CD8-positive, alpha-beta memory T cell (primary cell): ENCODE measurements at places on chromosomes 1 and 21. TPM values are rescaled to one million over a fixed set of nuclear protein-coding genes. Genes with fewer than 3 reads are reported as not detected.

GRCh38 chr1:245247801-245248200, 93.0 kb downstream of the KIF26B start:
- no peaks in the 10 kb centered on the region for H3K4me1 ChIP-seq
- no peak overlapping the region for H3K4me3 ChIP-seq
- no peaks in the 10 kb centered on the region for H3K36me3 ChIP-seq

DNA sequence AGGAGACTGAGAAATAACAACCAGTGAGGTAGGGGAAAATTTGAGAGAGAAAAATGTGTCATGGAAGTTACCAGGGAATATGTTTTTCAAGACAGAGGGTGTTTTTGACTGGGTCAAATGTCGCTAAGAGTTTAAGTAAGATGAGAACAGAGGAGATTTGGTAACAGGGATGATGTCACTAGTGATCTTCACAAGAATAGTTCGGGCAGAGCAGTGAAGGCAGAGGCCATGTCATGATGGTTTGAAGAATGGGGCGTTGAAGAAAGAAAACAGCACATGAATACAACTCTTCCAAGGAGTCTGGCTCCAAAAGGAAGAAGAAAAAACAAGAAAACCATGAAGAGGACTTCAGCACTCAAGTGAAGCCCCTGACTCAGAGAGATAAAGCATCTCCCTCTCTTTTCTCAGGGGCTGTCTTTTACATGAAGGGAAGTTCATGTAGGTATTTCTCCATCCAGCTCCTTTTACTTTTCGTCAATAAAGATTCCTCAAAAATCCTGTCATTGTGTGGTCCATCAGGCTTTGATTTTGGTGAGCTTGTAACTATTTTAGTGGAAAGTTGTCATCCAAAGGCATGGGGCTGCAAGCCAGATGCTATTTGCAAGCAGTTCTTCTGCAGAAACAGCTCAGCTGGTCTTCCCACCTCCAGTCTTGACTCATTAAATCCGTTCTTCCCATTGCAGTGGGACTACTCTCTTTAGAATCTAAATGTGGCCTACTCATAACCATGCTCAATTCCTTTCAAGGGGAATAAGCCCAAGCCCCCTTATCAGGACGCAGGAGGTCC, 397.3 kb downstream of the LMX1A start:
- no peaks in the 10 kb centered on the region for H3K27me3 ChIP-seq
- H3K36me3 ChIP-seq = no peaks in the 10 kb centered on the region
- no peak for DNase-seq
- H3K4me3 ChIP-seq = no peak overlapping the region

- H3K36me3 ChIP-seq = no peaks in the 10 kb centered on the region
- peak; percentile 5 for DNase-seq
- H3K27ac ChIP-seq = peak overlapping the region; percentile 75
- H3K4me1 ChIP-seq = peaks cover 44% of the 10 kb centered on the region
- no peaks in the 10 kb centered on the region for H3K27me3 ChIP-seq
Measured at GRCh38 chr1:200409203-200409760, 554 bp downstream of the ZNF281 start.

DNA sequence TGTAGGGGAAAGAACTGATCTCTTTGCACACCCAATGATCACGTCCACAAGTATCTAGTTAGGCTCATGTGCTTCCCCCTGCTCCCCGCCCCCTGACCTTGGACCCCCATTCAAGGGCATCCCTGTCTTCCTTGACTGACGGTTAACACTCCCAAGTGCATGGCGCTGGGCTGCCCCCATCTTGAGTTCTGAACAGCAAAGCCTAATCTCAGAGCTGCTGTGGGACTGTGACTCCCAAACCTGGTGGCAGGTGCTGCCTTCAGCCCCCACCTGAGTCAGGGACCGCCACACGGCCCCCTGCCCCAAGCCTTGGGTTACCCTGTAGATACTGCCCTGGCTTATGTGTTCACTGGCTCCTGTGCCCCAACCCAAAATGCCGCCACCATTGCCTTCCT, 925 bp downstream of the TNNI1 start:
- no peak overlapping the region for H3K27ac ChIP-seq
- DNase-seq = no peak
- no peaks in the 10 kb centered on the region for H3K36me3 ChIP-seq
- no peak overlapping the region for H3K4me3 ChIP-seq
- H3K4me1 ChIP-seq = no peaks in the 10 kb centered on the region
- no peaks in the 10 kb centered on the region for H3K27me3 ChIP-seq

GRCh38 chr1:11676386-11677103, 4.4 kb downstream of the MAD2L2 start:
- no peak overlapping the region for H3K4me3 ChIP-seq
- no peaks in the 10 kb centered on the region for H3K4me1 ChIP-seq
- no peaks in the 10 kb centered on the region for H3K27me3 ChIP-seq

GRCh38 chr21:32794644-32795079, 23.1 kb upstream of the PAXBP1 start:
- DNase-seq = no peak
- no peaks in the 10 kb centered on the region for H3K27me3 ChIP-seq
- H3K27ac ChIP-seq = no peak overlapping the region
- no peaks in the 10 kb centered on the region for H3K36me3 ChIP-seq
- no peak overlapping the region for H3K4me3 ChIP-seq

The NOL9 gene
- total RNA-seq = 55.8 TPM

The FAM72B gene
- total RNA-seq = 15.2 TPM

DNA sequence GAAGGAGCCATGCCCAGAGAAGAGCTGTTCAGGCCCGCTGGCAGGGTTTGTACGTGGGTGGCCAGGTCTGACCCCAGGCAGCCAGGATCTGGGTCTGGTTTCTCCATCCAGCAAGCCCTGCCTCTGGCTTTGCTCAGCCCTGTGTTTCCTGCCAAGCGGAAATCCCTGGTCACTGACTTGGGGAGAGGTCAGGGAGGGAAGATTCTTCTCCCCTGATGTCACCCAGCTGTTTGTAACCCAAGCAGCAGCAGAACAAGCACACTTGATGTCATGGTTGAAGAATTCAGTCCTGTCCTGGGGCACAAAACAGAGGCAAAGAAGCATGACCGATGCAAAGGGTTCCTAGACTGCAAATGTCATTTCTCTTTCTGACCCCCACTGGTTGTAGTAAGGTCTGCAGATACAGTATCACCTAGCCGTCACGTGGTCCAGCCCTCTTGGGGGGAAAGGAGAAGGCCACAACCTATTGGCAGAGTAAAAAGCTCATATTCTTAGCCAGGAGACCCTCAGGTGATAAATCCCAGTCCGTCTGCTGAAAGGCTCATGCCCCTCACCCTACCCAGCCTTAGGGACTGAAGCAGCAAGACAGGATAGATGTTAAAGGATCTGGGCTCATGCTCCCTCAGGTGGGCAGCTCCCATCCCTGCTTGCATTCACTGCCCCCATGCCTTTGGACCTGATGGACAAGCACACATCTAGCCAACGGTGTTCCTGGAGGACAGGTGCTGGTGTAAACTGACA, 120.9 kb downstream of the SYT2 start:
- no peak overlapping the region for H3K4me3 ChIP-seq
- H3K27me3 ChIP-seq = no peaks in the 10 kb centered on the region
- H3K4me1 ChIP-seq = no peaks in the 10 kb centered on the region
- no peak for DNase-seq
- no peaks in the 10 kb centered on the region for H3K36me3 ChIP-seq

- DNase-seq = no peak
- no peak overlapping the region for H3K4me3 ChIP-seq
- no peaks in the 10 kb centered on the region for H3K36me3 ChIP-seq
- peaks cover 11% of the 10 kb centered on the region for H3K4me1 ChIP-seq
Measured at GRCh38 chr1:227928811-227929375, 18.8 kb downstream of the WNT9A start.

- no peak overlapping the region for H3K27ac ChIP-seq
- no peaks in the 10 kb centered on the region for H3K36me3 ChIP-seq
- no peak overlapping the region for H3K4me3 ChIP-seq
- H3K27me3 ChIP-seq = peaks cover 10% of the 10 kb centered on the region
Measured at GRCh38 chr1:205339197-205339702, 17.5 kb downstream of the KLHDC8A start.

The HES2 gene
- total RNA-seq = 0.35 TPM

The KLHDC8A gene
- total RNA-seq = not detected

The KCNJ9 gene
- total RNA-seq = not detected

The GPA33 gene
- 0.97 TPM for total RNA-seq

GRCh38 chr21:37554661-37555379, 188.2 kb downstream of the DYRK1A start:
- no peak overlapping the region for H3K4me3 ChIP-seq
- no peak for DNase-seq
- no peak overlapping the region for H3K27ac ChIP-seq
- no peaks in the 10 kb centered on the region for H3K36me3 ChIP-seq
- no peaks in the 10 kb centered on the region for H3K27me3 ChIP-seq

The KRTAP23-1 gene
- total RNA-seq = not detected

The IFI6 gene
- total RNA-seq = 10.7 TPM

The GPR137B gene
- total RNA-seq = 8.3 TPM

GRCh38 chr1:47782414-47783166, 214.6 kb downstream of the TRABD2B start:
- H3K36me3 ChIP-seq = no peaks in the 10 kb centered on the region
- H3K4me1 ChIP-seq = no peaks in the 10 kb centered on the region
- H3K27ac ChIP-seq = no peak overlapping the region
- DNase-seq = no peak
- H3K27me3 ChIP-seq = no peaks in the 10 kb centered on the region
- H3K4me3 ChIP-seq = no peak overlapping the region

DNA sequence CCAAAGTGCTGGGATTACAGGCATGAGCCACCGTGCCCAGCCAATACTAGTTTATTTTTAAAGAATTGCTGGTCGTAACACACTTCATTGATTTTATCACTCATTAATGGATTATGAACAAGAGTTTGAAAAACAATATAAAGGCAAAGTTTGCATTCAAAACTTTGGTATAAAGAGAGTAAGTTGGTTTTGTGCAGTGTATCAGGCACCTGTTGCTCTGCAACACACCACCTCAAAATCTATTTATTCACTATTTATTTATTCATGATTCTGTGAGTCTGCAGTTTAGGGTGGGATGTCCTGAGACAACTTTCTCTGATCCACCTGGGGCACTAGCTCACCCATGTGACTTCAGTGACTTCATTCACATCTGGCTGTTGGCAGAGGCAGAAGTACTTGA, 10.2 kb upstream of the METTL18 start:
- H3K36me3 ChIP-seq = no peaks in the 10 kb centered on the region
- no peak overlapping the region for H3K4me3 ChIP-seq
- DNase-seq = no peak
- H3K27ac ChIP-seq = no peak overlapping the region
- H3K4me1 ChIP-seq = no peaks in the 10 kb centered on the region

The ADAM30 gene
- not detected for total RNA-seq

DNA sequence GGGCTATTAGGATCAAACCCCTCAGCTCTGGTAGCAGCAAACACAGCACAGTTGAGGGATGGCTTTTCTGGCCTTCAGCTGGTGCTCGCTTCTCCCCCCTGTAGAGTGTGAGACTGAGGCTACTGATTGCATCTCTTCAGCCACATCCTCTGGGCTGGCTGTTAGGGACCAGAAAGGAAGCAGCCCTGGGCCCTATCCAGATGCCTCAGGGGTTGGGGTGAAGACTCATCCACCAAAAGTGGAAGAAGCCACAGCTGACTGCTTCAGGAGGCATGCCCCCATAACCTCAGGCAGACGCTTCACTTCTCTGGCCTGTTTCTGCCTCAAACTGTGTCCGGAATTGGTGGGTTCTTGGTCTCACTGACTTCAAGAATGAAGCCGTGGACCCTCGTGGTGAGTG, 6.2 kb upstream of the TMEM200B start:
- H3K4me3 ChIP-seq = no peak overlapping the region
- no peak for DNase-seq
- H3K27me3 ChIP-seq = no peaks in the 10 kb centered on the region
- no peaks in the 10 kb centered on the region for H3K36me3 ChIP-seq
- no peak overlapping the region for H3K27ac ChIP-seq

The SIM2 gene
- not detected for total RNA-seq

DNA sequence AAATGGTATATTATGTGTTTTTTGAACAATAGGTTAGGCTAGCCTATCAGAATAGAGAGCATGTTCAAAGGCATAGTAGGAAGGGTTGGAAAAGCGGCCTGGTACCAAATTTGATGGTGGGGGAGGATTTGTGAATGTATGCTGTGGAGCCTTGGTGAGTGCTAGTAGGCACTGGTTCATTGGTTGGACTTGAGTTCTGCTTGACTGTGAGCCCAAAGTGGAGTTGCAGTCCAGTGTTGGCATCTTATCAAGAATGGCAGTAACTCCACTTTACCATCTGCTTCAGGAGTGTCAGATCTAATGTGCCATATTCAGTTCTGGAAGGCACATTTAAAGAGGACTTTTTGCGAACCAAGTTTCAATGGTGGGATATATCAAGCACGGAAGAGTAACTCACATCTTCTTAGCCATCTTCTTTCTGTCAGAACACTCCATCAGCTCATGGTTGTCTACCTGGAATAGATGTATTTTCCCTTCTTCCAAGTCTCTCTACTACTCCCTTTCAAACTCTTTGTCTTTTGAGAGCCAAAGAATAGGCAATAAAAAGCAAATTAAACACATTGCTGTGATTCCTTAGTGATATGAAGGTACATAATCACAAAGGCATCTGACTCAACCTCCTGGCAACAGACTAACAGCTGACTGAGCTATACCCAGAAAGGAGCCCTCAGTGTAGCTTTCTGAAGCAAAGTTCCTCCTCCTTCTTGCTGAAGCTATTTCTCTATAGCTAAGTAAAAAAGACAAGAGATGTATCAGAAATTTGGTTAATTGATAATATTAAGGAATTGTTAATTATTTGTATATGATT, 21.7 kb downstream of the LRRC8B start:
- no peaks in the 10 kb centered on the region for H3K27me3 ChIP-seq
- no peak overlapping the region for H3K4me3 ChIP-seq
- peak overlapping the region; percentile 51 for H3K27ac ChIP-seq
- H3K36me3 ChIP-seq = no peaks in the 10 kb centered on the region
- peaks cover 18% of the 10 kb centered on the region for H3K4me1 ChIP-seq
- no peak for DNase-seq

DNA sequence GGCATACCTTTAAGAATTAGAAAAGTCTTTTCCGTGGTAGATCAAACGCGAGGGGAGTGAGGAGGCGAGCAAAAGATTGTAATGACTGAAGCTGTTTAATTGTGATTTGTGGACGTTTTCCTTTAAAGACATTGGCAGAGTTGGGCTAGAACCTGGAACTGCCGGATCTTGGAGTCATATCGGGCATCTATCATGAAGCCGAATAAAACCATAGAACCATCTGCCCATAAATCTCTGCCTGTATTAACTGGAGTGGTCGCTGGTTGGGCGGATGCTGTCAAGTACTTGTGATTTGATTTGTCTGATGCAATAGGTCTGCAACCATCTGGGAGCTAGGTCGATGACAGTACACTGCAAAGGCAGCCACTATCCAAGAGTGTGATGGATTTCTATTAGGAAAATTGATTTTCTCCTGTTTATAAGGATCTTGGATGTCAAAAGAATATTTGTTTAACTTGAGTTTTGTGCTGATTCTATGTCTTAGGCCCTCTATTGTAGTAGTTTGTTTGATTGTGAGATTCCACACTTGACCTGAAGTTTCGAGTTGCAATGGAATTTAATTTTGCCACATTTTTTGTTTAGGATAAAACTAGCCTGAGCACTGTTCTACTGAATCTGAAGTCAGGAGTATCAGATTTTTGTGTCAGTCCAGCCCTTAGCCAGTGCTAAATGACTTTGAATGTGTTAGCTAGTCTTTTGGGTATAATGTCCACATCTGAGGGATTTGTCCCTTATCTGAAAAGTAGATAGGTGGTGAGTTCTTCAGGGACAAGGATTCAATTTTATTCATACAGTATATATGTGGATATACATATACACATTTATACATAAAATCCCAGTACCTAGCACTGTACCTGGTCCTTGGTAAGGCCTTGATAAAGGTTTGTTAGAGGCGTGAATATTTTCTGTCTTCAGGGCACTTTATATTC, 1.2 kb downstream of the SARS1 start:
- peak overlapping the region; percentile 93 for H3K4me3 ChIP-seq
- no peaks in the 10 kb centered on the region for H3K27me3 ChIP-seq
- peak overlapping the region; percentile 78 for H3K27ac ChIP-seq
- H3K36me3 ChIP-seq = peaks cover 8% of the 10 kb centered on the region
- DNase-seq = no peak

The LRRC8B gene
- total RNA-seq = 39.5 TPM

The F13B gene
- not detected for total RNA-seq
